ENCODE measurements at places on chromosomes 5 and 9.
A peak's percentile ranks its signal among the peaks of the same experiment; 100 is the strongest.

GRCh38 chr5:88725454-88725853 is 157.5 kb downstream of the MEF2C start:
- DNase-seq: no peak

GRCh38 chr5:163635631-163636030 is 130.2 kb downstream of the MAT2B start:
- DNase-seq: no peak

- DNase-seq: no peak
Observed at GRCh38 chr5:1473746-1474145, 28.5 kb upstream of the SLC6A3 start.

DNA sequence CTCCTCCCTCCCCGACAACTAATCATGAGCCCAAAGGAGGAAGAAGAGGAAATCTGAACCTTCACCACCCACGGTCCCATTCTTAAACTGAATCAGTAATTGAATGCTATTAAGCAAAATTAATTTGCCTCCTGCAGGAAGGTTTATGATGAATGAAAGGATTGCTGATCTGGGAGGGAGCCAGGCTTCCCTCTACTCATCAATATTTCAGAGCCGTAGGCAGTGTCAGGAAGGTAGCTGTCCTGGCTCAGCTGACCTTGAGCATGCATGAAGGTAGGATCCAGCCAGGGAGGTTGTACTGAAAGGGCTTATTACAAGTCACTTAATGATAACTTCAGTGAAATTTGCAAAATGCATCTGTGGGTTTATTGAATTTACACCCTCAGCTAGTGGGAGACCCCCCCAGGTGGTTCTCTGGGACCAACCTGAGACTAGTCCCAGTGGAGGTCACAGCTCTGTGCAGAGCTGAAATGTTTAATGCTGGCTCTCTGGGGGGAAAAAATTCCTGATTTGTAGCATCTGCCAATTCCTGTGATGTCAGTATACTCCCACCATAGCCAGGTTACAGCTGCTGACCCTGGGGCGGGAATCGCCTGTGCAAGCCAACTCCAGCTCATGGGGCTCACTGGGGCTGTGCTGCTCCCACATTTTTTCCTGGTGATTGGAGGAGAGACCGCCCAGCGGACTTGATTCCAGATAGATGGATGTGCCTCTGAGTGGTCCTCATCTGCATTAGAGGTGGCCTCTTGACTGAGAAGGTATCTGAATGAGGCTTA is 47.9 kb upstream of the NCS1 start:
- no peak for DNase-seq

DNA sequence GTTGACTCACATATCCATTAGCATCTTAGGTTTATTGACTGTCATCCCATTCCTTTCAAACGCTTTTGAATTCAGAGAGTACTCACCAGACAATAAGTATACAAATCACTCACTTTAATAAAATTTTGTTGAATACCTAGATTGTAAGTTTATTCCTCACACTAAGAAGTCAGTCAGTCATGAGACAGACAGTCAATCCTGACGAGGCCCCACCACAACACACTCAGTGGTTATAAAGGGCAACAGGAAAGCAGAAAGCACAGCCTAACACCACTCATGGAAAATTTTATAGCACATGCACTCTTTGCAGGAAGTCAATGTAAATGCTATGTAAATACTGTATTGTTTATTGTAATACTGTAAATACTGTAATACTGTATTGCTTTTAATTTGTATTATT is 176.3 kb upstream of the PTGER4 start:
- no peak for DNase-seq

DNA sequence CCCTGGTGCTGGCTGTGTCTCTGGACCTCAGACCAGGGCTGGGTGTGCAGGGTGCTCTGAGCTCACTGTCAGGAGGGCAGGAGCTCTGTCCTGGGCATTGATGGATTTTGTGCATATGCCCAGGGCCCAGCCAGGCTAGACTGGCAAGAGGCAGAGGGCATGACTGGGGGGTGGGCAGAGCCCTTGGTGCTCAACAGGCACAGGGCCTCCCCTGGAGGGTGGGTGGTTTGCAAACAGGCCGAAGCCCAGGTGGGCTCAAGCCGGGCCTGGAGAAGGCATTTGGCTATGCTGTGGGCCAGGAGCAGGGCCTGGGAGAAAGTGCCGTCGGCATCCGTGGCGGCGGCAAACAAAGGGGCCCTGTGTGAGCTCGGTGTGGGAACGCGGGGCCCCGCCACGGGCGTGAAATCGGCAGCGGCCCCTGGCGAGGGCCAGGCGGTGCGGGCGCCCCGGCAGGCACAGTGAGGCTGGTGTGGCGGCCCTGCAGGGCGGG is 1.9 kb upstream of the NRARP start:
- DNase-seq: no peak

DNA sequence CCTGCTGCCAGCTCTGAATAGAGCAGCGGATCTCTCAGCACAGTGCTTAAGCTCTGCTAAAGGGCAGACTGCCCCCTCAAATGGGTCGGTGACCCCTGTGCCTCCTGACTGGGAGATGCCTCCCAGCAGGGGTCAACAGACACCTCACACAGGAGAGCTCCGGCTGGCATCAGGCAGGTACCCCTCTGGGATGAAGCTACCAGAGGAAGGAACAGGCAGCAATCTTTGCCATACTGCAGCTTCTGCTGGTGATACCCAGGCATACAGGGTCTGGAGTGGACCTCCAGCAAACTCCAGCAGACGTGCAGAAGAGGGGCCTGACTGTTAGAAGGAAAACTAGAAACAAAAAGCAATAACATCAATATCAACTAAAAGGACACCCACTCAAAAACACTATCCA is 131.6 kb downstream of the TMEM232 start:
- DNase-seq: no peak

- no peak for DNase-seq
Observed at GRCh38 chr5:60514152-60514551, 185.8 kb downstream of the DEPDC1B start.

GRCh38 chr9:120109242-120109641 is 470.7 kb downstream of the CDK5RAP2 start:
- DNase-seq: no peak

GRCh38 chr9:34568133-34568532 is 21.4 kb downstream of the CNTFR start:
- DNase-seq: no peak

DNA sequence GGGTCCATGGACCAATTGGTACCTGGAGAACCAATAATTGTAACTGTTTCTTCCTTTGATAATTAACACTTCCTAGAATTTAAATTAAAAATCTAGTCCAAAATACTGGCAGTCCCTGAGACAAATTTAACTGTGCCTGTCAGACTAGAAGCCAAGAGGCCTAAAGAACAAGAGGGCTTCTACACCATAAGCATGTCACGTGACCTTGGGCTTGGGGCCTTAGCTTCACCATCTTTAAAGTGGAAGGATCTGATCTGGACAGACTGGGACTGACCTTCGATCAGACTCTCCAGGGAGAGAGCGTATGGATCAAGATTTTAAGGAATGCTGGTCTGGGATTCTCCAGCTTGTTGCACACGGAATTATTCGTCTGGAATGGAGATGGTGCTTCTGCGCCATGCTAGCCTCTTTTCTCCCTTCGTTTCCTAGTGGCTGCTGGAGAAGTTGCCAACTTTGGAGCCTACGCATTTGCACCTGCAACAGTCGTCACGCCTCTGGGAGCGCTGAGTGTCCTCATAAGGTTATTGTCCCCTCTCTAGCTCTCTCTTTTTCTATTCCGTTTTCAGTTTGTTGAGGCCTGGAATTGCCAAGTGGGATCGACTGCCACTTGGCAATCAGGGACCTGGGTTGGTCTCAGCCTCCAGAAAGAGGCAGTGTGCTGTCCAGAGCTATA is 8.4 kb downstream of the NIPAL4 start:
- DNase-seq: no peak

DNA sequence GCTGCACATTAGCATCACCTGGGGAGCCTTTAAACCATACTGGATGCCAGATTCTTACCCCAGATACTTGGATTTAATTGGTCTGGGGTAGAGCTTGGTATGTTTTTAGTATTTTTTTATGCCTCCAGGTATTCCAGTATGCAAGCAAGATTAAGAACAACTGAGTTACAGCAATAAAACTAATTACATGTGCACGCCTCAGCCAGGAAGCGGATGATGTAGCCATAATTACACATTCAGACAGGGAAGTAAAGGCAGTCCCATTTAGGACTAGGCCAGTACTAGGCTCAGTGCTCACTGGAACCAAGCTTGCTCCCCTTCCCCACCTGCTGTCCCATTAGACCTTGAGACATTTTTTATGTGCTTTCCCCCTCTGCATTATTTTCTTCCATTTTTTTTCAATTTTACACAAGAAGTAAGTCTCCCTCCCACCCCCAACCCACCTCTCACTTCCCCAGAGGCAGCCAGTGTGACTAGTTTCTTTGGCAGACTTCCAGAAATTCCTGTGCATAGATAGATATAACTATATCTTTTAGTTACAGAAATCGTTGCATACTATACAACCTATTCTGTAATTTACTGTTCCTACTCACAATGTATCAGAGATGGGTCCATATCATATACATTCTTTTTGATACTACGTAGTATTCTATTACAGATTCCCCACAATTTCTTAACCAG is 7.1 kb upstream of the GNAQ start:
- no peak for DNase-seq

GRCh38 chr9:9970514-9970913 is 642.3 kb downstream of the PTPRD start:
- no peak for DNase-seq

DNA sequence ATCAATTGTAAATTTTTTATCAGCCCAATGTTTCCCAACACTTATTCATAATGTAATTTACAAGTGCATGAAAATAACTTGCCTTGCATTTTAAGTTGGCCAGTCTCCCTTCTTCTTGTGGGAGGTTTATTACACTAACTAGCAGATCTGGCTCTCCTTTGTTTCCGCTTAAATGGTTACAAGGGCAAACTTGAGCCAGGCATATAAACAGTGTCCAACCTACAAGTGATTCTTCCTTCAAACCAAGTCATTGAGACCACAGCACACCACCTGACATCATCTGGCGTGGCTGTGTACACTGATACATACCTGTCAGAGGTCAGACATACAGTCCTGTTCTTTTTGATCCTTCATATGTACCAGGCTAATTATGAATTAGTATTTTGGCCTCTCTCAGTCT is 80.1 kb downstream of the ALDH1A1 start:
- no peak for DNase-seq

GRCh38 chr5:141826674-141827073 is 51.5 kb downstream of the PCDH1 start:
- DNase-seq: no peak

DNA sequence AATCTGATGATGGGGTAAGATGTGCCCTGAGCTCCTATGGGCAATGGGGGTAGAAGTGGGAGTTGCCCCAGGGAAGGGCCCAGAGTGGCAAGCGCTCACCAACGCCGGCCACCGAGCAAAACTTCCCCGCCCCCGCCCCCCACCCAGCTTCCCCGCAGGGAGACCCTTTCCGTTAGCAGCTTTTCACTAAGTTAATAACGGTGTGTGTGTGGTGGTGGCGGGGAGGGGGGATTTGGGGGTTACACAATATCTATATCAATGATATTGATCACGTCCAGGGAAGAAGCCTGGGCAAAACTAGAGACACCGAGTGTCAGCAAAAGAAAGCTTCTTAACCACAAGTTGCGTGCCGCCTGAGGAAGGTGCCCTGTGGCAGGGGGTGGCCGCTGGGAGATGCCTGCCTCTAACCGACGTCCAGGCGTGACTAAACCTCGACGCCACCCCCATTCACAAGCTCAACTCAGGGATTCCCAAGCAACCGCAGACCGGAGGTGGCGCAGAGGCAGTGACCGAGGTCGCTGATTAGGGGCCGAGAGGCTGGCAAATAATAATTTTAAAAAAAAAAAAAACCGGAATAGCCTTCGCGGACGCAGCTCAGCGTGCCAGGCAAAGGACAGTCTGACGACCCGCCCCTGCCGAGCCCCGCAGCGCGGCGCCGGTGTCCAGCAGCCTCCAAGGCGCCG is 222.6 kb downstream of the MEF2C start:
- no peak for DNase-seq

- DNase-seq: no peak
Observed at GRCh38 chr5:50873595-50874277, 207.3 kb downstream of the PARP8 start.

DNA sequence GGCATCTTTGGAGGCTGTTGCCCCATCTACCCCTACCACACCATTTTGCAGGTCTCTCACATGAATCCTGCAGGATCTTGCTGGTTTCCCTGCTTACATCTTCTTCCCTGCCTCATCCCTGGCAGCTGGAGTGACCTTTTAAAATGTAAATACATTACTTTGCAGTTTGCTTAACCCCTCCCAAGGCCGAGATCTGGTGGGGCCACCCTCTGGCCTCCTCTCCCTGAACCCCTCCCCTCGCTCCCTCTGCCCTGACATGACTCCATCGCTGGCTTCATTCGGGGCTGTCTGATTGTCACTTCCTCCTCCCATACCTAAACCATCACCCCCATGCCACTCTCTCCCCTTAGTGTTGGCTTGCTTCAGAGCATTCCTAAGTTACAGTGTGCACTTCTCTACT is 12.6 kb upstream of the PALM2AKAP2 start:
- DNase-seq: no peak

DNA sequence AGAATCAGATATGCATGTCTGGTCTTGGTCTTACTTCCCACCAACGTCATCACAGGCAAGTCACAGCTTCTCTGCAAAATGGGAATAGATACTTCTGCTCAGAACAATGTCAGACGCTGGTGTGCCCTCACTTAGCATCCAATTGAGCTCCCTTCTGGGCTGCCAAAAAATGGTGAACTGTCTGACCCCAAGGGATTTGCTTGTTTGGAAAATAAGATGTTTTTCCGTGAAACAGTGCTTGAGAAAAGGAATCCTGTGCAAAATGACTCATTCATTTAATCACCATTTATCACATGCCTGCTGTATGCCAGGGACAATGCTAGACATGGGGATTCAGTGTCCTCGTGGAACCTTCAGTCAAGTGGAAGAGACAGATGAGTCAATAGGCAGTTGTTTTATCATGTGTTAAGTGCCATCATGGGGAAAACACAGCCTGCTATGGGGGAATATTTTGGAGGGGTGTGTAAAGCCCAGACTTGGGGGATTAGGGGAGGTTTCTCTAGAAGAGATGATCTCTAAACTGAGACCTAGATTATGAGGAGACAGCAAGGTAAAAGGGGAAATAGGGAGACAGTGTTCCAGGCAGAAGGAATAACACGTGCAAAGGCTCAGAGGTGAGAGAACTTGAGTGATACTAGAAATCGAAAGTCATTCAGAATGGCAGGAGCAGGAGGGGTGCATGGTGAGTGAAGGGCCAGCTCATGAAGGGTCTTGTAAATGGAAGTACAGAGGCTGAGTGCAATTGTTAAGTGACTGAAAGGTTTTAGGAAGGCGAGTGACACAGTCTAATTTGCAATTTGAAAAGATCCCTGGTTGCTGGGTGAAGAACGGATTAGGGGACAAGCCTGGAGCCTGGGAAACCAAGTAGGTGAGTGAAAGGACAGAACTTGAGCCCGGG is 3.9 kb downstream of the NIPAL4 start:
- peak; percentile 33 for DNase-seq

GRCh38 chr9:76302947-76303550 is 91.2 kb downstream of the RFK start:
- DNase-seq: no peak
